ENCODE measurements at places on chromosomes 1 and 21.

GRCh38 chr1:185091480-185091879, 46.1 kb downstream of the RNF2 start:
- DNase-seq, result no peak

DNA sequence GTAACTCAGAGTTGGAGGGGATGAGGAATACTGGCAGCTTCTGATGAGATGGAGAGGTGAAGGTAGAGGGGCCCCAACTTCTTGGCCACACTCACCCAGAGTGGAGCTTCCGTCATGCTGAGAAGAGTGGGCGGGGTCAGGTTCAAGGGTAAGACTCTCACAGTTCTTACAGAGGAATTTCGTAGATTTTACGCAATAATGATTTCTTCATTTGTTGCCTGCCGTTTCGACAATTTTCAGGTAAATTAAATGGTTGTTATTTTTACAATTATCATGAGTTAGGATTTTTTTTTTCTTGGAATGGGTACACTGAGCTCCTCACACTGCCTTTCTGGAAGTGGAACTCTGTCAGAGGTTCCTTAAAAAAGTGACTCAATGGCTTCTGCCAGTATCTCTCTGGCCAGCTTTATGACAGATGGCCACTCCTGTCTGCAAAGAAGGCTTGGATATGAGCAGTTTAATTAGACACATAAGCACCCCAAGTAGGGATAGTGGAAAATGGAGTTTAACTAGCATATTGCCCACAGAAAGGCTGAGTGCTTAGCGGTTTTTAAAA, 13.8 kb upstream of the NLRP3 start:
- no peak for DNase-seq

DNA sequence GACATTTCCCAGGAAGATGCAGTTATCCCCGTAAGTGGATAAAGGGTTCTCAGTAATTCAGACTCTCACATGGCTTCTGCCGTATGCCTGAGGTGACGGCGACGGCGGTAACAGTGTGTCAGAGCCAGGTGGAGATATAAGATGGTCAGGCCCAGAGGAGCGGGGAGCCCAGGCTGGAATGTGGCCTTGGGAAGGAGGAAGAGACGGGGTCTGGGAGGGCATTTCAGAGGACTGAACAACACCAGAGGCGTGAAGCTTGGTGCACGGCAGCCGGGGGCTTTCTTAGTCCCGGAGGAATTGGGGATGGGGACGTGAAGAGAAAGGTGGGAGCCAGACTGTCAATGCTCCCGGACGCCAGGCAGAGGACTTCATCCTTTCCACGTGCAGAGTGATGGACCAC, 1.0 kb downstream of the RER1 start:
- DNase-seq, result no peak

DNA sequence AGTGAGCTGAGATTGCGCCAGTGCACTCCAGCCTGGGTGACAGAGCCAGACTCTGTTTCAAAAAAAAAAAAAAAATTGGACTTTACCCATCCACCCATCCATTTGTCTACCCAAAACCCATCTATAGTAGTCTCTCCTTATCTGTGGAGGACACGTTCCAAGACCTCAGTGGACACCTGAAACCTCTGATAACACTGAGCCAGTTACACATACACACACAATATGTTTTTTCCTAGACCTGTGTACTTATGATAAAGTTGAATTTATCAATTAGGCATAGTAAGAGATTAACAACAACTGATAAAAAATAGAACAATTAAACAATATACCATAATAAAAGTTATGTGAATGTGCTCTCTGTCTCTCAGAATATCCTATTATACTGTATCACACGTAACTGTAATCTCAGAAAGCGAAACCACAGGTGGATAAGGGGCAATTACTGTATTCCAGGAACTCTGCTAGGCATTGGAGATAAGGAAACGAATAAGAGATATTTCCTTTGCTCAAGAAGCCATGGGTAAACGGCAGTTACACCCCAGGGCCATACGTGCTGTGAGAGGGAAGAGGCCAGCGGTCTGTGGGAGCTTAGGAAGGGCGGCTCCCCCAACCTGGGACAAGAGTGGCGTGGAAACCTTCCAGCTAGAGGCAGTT, 84.2 kb upstream of the DISP3 start:
- no peak for DNase-seq

DNA sequence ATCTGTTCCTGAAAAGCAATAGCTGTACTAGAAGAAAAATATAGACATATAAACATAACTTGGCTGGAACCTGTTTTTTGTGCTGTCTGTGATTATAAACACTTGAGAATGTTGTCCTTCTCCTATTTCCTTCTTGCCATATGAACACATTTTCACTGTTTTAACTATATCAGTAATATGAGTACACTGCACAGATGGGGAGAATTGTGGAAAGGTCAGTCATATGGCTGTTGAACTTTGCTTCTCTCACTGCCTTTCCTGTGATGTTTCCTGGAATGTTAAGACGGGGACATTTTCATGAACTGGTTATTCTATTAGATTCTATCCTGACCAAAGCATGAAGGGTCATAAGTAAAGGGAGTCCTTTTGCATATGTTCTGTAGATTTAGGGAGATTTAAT, 24.9 kb downstream of the HMCN1 start:
- no peak for DNase-seq

DNA sequence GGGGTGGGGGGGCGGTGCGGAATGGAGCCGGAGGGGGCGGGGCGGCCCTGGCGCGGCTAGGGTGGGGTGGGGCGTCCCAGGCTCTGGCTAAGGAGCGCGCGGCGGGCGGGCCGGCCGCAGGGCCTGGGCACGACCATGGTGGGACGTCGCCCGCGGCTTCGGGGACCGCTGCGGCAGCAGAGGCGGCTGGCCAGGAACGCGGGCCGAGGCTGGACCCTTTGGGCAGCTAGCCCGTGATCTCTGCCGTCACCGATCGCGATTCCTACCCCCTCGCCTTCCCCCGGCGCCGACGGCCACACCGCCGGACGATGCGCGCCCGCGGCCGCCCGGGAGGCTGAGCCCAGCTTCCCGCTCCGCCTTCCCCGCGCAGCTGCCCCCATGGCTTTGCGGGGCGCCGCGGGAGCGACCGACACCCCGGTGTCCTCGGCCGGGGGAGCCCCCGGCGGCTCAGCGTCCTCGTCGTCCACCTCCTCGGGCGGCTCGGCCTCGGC, at the start of gene MAP3K21:
TSS of gene MAP3K21 (plus strand) at position 74 of the 491 bp plus-strand sequence. CDS start at position 379, 305 bp downstream.
- no peak for DNase-seq

Data from cortex of kidney (tissue), 1 donor.